Naive thymus-derived CD8-positive, alpha-beta T cell (primary cell): ENCODE measurements at places on chromosomes 3 and 15.

- DNase-seq: no peak
These were observed 82.2 kb downstream of the KLF15 start for GRCh38 chr3:126274735-126275619.

- DNase-seq: no peak
These were observed 478.7 kb upstream of the WNT5A start for GRCh38 chr3:55965776-55966175.

DNA sequence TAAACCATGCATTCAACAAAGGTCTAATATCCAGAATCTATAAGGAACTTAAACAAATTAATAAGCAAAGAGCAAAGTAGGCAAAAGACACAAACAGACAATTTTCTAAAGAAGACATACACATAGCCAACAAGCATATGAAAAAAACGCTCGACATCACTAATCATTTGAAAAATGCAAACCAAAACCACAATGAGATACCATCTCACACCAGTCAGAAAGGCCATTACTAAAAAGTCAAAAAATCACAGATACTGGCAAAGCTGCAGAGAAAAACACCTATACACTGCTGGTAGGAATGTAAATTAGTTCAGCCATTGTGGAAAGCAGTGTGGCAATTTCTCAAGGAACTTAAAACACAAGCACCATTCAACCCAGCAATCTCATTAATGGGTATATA, 53.8 kb downstream of the FSIP1 start:
- no peak for DNase-seq

- DNase-seq: no peak
These were observed 41.2 kb downstream of the BOC start for GRCh38 chr3:113252553-113252952.

DNA sequence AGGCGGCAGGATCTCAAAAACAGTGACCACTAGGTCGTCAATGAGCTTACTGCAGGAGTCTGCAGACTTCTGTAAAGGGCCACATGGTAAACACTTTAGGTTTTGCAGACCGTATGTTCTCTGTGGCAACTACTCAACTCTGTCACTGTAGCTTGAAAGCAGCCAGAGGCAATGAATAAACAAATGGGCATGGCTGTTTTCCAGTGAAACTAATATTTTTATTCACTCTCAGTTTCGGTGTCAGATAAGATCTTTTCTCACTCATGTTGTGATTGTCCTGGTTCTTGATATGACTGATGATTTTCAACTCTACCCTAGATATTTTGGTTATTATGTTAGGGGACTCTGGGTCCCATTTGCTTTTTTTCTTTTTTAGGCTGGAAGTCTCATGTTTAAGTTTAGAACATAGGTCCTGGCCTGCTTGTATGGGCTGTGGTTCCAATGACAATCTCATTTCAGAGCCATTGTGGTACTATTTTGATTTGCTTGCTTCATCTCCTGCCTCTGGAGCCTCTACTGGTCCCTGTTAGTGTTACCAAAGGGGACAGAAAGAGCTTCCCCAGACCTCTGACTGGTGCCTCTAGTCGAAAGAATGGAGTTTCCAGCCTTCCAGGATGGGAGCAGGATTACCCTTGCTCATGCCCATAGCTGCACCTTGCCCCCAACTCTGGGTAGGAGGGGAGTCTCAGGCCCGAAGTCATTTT, 222.0 kb downstream of the STT3B start:
- DNase-seq: no peak

DNA sequence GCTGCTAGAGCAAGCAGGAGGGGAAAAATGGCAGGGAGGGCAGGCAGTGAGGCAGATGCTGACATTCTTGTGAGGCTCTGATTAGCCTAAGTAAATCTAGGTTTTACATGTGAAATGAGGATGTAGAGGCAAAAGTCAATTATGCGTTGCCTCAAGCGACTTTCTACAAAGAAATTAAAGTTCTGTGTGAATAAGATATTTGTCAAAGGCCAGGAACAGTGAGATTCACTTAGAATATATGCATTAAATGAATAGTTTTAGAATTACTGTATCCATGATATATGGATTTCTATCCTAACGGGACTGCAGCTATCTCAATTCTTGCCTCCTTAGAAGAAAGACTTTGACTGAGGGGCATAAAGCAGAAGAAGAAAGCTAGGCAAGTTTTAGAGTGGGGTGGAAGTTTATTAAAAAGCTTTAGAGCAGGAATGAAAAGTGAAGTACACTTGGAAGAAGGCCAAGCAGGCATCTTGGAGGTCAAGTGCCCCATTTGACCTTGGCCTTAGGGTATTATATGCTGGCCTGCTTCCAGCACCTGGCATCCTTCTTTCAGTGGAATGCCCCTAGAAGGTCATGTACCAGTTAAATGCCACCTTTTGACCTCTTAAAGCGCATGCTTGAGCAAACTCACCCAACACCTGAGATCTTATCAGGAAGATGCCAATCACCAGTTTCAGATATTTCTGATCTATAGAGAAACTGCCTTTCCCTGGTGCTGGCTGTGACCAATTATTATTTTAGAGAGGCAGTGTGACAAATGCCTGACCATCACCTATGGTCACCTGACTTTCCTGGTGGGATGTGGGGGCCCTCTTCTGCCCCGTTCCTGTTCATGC, 38.2 kb downstream of the OSTN start:
- no peak for DNase-seq

GRCh38 chr3:57910990-57911389, 97.2 kb upstream of the FLNB start:
- peak; percentile 29 for DNase-seq

DNA sequence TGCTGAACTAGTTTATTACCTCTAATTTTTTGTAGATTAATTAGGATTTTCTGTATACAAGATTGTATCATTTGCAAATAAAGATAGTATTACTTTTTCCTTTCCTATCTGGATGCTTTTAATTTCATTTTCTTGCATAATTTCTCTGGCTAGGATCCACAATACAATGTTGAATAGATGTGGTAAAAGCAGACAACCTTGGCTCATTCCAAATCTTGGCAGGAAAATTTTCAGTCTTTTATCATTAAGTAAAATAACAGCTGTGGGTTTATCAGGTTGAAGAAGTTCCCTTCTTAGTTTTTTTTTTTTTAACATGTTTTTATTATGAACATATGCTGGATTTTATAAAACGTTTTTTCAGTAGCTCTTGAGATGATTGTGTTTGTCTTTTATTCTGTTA, 422.6 kb downstream of the AGBL1 start:
- no peak for DNase-seq

GRCh38 chr3:187963003-187963676, 190.8 kb upstream of the LPP start:
- no peak for DNase-seq

DNA sequence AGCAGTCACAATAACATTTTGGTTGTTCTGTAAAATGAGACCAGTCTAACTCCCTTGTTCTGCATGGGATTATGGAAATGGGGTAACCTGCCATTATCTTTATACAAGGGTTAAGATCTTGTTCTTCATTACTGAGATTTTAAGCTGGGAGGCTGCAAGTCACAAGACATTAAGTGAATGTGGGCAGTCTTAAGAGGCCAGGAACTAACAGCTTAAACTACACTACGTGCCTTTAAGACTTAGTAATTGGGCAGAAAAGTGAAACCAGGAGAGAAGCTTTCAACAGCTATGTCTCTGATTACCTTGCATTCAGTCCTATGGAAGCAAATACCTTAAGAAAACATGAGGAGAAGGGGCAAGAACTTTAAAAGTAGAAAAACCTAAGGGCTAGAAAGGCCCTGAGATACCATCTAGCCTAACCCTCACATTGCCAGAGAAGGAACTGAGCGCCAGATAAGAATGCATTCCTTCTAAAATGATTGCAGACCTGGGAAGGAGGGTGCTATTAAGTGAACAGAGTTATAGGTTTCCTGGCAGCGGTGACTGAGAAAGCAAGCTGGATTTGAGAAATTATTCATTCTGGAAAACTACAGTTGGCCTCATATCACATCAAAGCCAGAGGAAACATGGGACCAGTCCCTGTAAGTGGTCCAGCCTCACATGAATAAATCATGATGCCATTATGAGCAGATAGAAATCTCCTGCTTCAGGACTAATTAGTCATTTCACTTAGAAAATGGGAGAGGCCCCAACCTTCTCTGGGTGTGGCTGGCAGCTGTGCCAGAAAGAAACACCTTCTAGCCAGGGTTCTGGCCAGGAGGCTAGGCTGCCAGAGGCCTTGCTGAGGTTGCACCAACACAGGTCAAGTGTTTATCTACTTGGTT, 32.9 kb downstream of the DAPK2 start:
- DNase-seq: no peak

DNA sequence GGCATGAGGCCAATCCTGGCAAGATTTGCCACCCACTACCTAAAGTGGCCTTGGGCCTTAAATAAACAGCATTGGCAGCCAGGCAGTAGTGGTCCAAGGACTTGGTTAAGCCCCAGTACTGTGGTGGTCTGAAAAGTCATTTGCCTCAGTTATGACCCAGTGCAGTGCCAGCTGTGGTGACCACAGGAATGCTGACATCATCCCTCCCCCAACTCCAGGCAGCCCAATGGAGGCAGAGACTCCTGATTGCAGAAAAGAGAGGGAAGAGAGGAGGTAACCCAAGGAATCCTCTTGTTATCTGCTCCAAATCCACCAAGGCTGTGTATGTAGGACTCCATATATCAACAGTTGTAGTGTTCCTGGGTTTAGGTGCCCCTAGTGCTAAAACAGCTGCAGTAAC, 883.6 kb downstream of the SQOR start:
- DNase-seq: no peak

DNA sequence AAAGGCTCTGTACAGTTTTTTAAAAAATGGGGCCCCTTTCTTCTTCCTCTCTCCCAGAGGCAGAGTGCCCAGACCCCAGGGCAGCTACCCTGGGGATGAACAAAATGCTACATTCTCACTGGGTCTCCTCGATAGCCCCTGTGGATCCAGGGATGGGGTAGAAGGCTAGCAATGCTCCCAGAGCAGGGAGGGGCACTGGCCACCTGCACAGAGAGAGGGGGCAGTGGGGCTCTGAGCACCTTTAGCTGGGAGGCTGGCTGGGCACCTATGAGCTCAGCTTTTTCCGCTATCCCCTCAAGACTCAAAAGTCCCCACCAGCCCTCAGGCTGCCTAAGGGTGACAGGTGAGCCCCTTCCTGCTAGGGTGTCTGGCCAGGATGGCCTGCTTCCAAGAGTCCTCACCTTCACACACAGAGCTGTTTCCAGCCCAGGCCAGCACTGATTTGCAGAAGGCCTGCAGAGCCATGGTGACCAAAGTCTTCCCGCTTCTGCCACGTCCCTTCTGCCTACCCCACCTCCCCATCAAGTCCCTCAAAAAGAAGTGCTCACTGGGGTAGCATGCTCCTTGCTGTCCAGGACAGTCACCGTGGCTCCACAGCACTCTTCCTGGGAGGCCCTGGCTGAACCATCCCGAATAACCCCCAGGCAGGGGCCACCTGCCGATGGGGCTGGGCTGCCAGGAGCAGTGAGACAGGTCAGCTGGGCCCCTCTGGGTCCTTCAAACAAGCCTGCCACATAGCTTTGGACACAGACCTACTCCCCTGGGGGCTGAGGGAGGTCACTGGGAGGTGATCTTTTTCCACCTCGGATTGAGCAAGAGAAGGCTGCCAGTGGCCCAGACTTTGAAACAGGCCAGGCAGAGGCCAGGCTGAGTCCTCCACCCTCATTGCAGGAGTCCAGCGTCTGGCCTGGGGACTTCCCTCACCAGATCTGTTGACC, 20.4 kb downstream of the BMF start:
- no peak for DNase-seq

GRCh38 chr3:189260556-189261493, 89.1 kb downstream of the TPRG1 start:
- DNase-seq: no peak

DNA sequence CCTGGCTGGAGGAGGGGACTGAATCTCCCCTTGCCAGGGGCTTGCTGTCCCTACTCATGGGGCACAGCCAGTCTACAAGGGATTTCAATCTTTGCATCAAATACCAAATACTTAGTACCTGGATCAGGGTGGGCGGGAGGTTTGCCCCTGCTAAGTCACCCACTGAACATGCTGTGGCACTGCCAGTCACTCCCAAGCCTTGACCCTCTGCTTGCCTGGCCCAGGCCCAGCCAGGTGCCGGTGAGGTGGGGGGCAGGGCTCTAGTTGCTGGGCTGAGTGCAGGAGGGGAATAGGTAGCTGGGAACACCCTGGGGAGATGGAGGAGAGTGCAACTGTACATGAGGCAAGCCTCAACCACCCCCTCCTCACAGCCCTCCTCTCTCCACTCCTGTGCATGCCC, 136.3 kb upstream of the LRTM1 start:
- DNase-seq: no peak
